ENCODE measurements at places on chromosomes 11 and 22.

DNA sequence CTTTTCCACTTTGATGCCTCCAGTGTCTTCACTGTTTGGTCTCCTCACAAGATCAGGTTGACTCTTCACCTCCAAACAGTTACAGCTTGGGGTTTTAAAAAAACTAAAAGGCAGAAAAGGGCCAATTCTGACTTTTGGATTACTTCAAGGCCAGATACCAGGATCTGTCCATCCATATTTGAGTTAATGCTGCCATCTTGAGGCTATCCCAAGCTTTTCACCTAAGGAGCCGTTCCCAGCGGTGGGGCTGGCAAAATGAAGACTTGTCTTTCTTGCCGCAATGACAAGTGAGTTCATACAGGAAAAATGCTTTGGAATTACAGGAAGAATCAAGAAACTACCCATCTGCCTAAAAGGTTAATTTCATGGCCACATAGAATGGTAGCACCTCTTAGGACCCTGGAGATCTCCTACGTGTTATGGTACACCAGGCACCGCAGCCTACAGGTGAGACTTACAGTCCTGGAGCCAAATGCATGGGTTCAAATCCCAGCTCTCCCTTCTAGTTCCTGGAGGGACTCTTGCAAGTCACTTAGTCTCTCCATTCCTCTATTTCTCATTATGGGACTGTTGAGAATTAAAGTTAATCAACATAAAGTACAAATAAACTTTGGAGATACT is 6.0 kb upstream of the OR5B21 start:
- DNase-seq: no peak

- no peak for DNase-seq
Measured at GRCh38 chr11:66859686-66860448, 3.0 kb downstream of the LRFN4 start.

GRCh38 chr11:2481253-2481652 is 36.4 kb downstream of the KCNQ1 start:
- no peak for DNase-seq

DNA sequence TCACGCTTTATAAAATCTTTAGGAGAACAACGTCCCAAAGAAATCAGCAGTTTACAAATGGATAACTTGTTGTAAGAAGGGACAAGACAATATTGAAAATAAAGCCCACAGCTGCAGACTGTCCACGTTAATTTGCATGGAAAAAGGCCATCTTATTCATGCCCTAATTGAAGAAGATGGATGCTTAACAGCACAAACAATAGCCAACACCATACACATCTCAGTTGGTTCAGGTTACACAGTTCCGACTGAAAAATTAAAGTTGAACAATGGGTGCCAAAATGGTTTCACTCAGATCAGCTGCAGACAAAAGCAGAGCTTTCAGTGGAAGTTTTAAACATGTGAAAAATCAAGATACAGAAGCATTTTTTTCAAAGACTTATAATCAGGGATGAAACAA is 314.2 kb downstream of the RAB38 start:
- no peak for DNase-seq

DNA sequence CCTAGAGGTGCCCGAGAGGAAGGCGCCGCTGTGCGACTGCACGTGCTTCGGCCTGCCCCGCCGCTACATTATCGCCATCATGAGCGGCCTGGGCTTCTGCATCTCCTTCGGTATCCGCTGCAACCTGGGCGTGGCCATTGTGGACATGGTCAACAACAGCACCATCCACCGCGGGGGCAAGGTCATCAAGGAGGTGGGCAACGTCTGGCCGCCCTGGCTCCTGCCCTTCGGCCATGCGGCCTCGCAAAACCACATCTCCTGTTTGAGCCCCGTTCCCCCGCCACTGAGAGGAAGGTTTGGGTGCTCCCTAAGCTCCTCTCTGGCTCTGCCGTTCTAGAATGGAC is 3.4 kb downstream of the SLC17A6 start:
- DNase-seq: no peak

DNA sequence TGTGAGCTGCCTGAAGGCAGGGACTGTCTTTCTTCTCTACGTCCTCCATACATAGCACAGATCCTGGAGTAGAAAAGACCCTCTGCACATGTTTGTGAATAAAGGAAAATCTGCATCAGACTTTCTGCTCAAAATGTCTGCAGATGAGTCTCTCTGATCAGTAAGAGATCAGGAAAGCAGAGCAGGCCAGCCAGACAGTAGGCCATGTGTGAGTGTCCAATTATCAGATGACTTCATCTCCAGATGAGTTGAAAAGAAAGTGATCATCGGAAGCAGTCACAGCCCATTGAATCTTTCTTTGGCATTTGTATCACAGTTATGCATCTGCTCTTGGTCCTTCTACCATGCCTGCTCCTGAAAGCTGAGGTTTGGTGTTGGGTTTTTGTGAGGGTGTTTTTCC is 298.7 kb upstream of the NCAM1 start:
- no peak for DNase-seq

DNA sequence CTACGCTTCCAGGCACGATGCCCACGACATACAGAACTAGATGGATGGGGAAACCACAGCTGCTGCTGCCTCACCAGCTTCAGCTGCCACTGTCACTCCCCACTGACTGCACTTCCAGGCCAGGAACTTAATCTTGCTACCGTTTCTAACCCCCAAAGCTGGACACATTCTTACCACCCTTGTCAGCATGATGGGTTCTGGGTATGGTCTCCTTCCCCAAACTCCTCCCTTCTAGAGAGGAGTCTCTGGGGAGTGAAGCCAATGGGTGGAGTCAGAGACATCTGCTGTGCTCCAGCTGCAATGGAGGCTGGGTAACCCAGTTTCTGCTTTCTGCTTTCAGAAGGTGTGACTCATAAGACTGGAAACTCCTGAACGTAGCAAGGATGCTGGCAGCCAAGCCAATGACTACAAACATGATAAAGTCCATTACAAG is 87.0 kb upstream of the THY1 start:
- DNase-seq: no peak

- no peak for DNase-seq
Measured at GRCh38 chr11:25769287-25769686, 562.6 kb upstream of the ANO3 start.

GRCh38 chr11:28983780-28984179 is 875.6 kb downstream of the METTL15 start:
- no peak for DNase-seq

DNA sequence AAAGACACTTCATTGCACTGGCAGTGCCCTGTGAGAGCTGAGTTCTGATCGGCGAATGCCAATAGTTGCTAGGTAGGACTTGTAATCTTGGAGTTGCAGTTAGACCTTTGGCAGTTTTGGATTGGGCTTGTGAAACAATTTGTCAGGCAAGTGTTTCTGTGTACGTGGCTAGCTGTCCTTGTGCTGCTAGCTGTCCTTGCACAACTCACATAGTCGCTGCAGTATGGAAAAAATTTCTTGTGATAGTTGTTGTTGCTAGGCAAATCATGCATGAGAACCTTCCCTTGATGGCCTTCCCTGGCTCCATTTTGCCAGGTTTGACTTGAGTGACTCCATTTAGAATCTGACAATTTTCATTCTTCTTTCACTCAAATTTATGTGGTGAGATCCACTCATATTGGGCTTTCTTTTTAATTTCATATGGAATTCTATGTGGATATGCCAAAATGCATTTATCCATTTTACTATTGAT is 140.7 kb downstream of the APIP start:
- DNase-seq: no peak

- no peak for DNase-seq
Measured at GRCh38 chr11:123682696-123683410, 28.4 kb upstream of the SCN3B start.

DNA sequence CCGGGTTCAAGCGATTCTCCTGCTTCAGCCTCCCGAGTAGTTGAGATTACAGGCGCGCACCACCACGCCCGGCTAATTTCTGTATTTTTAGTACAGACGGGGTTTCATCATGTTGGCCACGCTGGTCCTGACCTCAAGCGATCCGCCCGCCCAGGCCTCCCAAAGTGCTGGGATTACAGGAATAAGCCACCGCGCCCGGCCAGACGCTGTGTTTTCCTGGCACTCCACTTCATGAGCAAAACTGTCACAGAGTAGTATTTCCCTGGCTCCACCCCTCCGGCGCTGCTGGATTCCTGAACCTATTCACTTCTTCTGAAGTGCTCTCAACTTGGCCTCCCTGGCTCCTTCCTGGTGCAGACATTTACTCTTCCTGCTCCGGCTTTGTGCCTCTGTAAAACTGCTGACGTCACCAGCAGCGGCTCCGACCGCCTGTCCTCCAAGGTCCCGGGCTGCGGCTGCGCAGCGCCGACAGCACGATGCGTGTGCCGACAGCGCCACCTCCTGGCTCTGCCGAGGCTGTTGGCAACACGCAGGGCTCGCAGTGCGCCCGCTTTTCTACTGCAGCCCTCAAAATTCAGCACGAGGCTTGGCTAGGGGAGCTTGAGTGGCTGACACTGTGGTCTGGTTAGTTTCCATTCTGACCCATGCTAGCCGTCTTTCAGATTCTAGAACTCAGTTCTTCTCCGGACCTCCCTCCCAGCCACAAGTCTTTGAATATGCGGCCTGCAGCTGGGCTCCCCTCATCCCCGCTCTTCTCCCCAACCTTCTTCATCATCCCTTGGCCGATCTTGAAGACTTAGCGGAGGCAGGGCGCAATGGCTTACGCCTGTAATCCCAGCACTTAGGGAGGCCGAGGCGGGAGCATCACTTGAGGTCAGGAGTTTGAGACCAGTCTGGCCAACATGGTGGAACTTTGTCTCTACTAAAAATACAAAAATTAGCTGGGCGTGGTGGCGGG is 36.6 kb downstream of the APOL3 start:
- peak; percentile 84 for DNase-seq

- no peak for DNase-seq
Measured at GRCh38 chr22:33864723-33865130, 55.5 kb downstream of the LARGE1 start.

DNA sequence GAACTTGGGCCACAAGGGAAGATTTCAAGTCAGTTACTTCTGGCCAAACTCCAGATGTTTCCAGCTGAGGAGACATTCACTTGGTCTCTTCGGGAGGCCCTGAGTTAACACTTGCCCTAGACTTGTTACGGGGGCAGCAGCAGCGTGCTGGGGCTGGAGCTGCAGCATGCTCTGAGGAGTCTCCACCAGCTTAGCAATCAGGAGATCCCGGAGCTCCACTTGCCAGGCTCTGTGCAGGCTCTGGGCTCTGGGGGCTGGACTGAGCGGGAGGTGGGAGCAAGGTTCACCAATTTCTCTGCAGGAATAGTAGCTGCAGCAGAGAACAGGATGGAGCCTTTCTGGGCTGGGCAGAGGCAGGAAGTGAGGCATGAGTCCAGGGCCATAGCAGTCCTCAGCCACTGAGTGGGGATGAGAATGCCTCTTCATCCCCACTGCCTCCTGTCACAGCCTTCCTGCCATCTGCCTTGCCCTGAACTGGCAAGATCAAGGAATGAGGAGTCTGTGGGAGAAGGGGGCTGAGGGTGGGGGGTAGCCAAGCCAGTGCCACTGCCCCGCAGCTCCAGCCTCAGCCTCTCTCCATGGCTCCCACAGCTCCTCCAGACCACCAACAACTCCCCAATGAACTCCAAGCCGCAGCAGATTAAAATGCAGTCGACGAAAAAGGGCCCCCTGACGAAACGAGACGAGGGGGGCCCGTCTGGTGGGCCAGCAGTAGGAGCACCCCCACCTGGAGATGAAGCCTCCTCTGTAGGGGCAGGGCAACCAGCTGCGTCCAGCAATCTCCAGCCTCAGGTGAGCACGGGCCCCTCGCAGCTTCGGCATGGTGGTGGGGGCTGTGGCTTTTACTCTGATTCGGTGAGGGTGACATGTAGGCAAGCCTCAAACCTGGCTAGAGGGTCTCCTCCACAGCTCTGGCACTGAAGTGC is 23.4 kb downstream of the GTPBP1 start:
- DNase-seq: no peak

DNA sequence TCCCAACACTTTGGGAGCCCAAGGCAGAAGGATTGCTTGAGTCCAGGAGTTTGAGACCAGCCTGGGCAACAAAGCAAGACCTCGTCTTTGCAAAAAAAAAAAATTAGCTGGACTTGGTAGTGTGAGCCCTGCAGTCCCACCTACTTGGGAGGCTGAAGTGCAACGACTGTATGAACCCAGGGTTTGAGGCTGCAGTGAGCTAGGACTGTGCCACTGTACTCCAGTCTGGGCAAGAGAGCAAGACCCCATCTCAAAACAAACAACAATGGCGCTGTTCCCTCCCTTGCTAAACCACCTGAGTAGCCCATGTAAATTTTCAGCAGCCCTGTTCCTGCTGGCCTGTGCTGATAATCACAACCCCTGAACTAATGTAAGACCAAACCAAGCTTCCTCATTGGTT is 3.1 kb downstream of the LAMTOR1 start:
- DNase-seq: no peak

GRCh38 chr11:1217151-1217550 is 5.7 kb upstream of the MUC5B start:
- no peak for DNase-seq

GRCh38 chr11:27673979-27674663 is 26.1 kb downstream of the BDNF start:
- DNase-seq: no peak

DNA sequence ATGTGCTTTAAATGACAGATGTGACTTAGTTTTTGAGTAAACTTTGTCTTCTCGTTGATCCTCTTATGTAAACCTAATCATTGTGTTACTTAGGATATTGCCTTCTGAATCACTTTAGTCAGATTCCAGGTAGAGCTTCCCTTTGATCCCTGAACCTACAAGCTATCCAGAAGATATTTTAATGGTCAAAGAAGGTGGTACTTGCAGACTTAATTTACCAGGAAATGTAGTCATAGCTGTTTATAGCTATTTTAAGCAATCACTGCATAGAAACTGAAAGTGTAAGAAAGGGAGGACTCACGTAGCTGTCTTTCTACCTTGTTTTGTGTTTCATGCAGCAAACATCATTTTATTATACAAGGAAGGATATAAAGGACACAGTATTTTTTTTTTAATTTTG is 189.5 kb downstream of the DDX10 start:
- DNase-seq: no peak
